ENCODE measurements at places on chromosomes 16 and 17. TPM values are rescaled to one million over a fixed set of nuclear protein-coding genes. Genes with fewer than 3 reads are reported as not detected.

RAC3 gene
- 7.8 TPM for total RNA-seq

SYCE1L gene
- not detected for total RNA-seq

SPATA22 gene
- 1.1 TPM for total RNA-seq

DPEP2 gene
- not detected for total RNA-seq

HS3ST2 gene
- total RNA-seq: under 0.01 TPM

AOC2 gene
- total RNA-seq: 0.73 TPM

KRT27 gene
- not detected for total RNA-seq
